Panc1 (cell line): ENCODE measurements at places on chromosomes 2 and 18. TPM values are rescaled to one million over a fixed set of nuclear protein-coding genes. Genes with fewer than 3 reads are reported as not detected.

GRCh38 chr2:190519975-190520767 lies 14.4 kb downstream of the NEMP2 start:
- no peaks in the 10 kb centered on the region for H3K27me3 ChIP-seq
- H3K4me1 ChIP-seq: no peaks in the 10 kb centered on the region

Gene MROH2A
- total RNA-seq: not detected

Gene GKN1
- total RNA-seq: not detected

Gene C18orf32
- 38.0 TPM for total RNA-seq

GRCh38 chr18:36302676-36303075 lies 5.2 kb downstream of the FHOD3 start:
- H3K27me3 ChIP-seq: no peaks in the 10 kb centered on the region
- H3K4me3 ChIP-seq: no peak overlapping the region
- no peaks in the 10 kb centered on the region for H3K36me3 ChIP-seq
- no peak overlapping the region for H3K27ac ChIP-seq

Gene TAF4B
- 8.0 TPM for total RNA-seq

Gene DSG4
- not detected for total RNA-seq

GRCh38 chr2:17299891-17300540 lies 218.2 kb downstream of the RAD51AP2 start:
- H3K4me3 ChIP-seq: no peak overlapping the region
- DNase-seq: no peak
- H3K27ac ChIP-seq: no peak overlapping the region
- no peaks in the 10 kb centered on the region for H3K4me1 ChIP-seq
- H3K27me3 ChIP-seq: no peaks in the 10 kb centered on the region

Gene IKZF2
- 0.44 TPM for total RNA-seq

Gene EGR4
- total RNA-seq: 0.08 TPM

DNA sequence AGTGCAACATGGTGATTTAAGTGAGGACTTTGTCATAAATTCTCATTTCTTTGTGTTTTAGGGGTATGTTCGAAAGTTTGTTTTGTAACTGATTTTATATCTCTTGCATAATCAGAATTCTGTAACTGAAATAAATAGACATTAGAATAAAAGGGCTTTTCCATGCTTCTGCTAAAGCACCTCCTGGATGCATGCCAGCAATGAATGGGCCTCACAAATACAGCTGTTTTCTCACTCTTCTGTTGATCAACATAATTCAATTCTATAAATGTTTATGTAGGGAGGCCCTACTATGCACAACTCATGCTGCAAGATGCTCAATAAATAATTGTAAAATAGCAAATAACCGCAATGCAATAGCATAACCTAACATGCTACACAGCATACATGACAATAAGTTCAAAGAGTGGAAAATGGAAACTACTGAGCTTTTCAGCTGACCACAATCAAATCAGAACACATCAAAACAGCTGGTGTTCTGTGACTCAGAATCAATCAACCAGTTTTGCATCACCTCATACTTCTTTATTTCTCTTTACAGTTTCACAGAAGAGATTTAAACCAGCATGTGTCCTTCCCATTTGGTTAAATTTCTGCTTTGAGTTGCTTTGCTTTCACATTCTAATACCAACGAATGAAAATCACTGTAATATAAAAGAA lies 11.0 kb downstream of the CDH7 start:
- DNase-seq: no peak
- no peak overlapping the region for H3K4me3 ChIP-seq
- no peaks in the 10 kb centered on the region for H3K27me3 ChIP-seq
- H3K36me3 ChIP-seq: no peaks in the 10 kb centered on the region
- H3K27ac ChIP-seq: no peak overlapping the region
